ENCODE measurements at places on chromosomes 11 and 22. TPM values are rescaled to one million over a fixed set of nuclear protein-coding genes. Genes with fewer than 3 reads are reported as not detected.
A peak's percentile ranks its signal among the peaks of the same experiment; 100 is the strongest.

DNA sequence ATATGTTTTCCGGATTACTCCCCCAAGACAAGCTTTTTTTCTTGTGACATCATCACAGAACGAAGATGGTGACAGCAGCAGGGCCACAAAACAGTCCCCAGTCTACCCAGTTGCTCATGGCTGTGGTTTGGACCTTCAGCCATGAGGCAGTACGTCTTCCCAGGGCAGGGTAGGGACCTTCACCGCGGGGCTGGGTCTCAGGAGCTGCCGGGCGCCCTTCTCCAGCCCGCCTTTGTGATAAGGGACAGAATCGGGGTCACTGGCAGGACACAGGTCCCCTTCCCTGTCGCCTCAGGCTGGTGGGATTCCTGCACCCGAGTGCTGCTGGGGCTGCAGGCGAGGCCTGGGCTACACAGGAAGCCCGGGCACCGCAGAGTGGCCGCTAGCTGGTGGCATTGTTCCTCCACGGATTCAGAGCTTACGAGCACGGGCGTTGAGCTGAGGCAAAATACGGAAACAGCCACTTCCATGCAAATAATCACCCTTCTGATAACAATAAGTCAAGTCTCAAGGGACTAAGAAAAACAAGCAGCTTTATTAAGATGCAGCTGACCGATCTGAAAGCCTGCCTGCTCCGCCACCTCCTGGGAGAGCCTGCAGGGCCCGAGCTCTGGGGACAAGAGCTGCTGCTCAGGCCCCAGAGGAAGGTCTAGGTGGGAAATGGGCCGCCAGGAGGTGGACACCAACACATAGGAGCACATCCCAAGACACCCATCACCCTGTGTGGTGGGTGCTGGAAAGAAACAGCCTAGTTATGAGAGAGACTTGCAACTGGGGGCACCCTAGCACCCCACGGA, 12.3 kb downstream of the TBX1 start:
- no peak for DNase-seq

- DNase-seq: no peak
Measured at GRCh38 chr11:86773513-86774252, 26.7 kb upstream of the PRSS23 start.

GRCh38 chr11:60985991-60986915, 14.8 kb downstream of the CD6 start:
- DNase-seq: no peak

GRCh38 chr11:4695442-4695841, 2.2 kb downstream of the OR51E2 start:
- peak; percentile 46 for DNase-seq

DNA sequence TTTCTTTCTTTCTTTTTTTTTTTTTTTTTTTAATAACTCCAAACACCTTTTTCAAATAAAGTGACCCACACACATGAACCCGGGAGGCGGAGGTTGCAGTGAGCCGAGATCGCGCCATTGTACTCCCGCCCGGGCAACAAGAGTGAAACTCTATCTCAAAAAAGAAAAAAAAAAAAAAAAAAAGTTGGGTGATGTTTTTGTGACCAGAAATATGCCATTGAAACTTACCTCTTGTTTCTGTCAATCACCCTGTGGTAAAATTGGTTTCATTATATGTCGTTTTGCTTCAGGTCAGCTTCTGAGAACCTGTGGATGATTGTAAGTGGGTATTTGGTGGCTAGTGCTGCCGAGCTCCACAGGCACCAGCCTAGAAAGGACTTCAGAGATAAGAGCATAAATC, 238.8 kb downstream of the TBC1D22A start:
- no peak for DNase-seq

GRCh38 chr11:76888989-76889388, 28.3 kb downstream of the ACER3 start:
- DNase-seq: no peak

GRCh38 chr11:124728134-124728533, 11.6 kb upstream of the NRGN start:
- no peak for DNase-seq

- DNase-seq: peak; percentile 20
Measured at GRCh38 chr11:79708319-79708932, 267.6 kb upstream of the TENM4 start.

DNA sequence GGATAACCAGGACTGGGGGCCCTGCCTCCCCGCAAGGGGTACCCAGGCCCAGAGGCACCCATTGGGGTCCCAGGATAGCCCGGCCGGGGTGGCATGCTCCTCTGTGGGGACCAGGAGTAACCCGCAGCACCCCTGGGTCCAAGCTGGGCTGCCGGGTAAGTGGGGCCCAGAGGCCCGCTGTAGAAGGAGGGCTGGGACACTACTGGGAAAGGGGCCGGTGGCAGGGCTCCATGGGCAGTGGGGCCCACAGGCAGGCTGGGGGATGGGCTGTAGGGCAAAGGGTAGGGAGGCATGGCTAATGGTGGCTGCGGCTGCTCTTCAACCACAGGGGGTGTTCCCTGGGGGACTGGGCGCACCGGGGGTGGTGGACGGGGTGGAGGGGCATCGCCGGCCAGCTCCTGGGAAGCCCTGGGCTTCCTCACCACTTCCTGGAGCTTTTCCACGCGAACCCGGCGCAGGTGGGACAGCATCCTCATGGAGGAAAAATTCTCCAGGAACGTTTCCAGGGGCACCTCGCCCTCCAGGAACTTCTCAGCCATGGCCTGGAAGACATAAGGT, 29.1 kb downstream of the VPS37C start:
- DNase-seq: no peak

GRCh38 chr11:66987158-66987620, 12.1 kb downstream of the C11orf86 start:
- no peak for DNase-seq

DNA sequence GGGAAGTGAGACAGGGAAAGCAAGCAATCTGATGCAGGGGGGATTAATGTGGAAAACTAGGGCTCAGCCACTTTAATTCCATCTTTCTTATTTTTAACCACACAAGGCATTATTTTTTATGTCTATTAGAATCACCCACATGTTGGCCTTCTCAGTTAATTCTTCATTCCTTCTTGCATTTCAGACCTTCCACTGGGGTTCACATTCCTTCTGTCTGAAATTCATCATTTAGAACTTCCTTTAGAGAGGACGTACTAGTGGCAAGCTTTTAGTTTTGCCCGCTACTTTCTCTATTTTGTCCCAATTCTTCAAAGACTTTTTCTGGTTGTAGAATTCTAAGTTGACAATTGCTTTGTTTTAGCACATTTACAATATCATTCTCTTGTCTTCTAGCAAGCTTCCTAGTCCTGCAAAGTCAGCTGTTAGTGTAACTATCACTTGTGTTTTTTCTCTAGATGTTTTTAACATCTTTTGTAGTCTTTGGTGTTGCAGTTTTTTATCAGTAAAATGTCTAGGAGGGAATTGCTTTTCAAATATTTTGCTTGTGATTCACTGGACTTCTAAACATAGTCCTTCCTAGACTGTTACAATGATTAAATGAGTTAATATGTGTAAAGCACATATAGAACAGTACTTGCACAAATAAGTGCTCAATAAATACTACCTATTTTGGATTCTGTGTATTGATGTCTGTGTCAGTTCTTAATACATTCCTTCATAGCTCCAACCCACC, 5.5 kb upstream of the NNMT start:
- no peak for DNase-seq

DNA sequence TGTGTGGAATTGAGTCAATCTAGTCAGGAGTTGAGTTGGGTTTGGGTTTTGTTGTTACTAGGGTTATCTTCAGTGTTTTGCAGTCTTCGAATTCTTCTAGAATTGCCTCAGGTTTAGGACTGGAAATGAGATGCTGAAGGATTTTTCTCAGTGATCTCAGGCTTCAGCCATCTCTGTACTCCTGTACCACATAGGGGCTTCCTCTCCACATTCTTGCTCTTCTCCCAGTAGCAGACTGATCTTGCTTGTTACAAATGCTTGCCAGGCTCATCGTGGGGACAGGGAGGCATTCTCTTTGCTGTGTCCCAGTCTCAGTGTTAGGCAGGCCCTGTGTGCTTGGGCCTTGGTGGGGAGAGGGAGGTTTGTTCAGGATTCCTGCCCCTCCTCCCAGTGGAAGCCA, 96.1 kb downstream of the LRRC32 start:
- no peak for DNase-seq

GRCh38 chr22:37801946-37802309, 5.8 kb upstream of the GCAT start:
- no peak for DNase-seq

- DNase-seq: peak; percentile 21
Measured at GRCh38 chr22:36238373-36239149, 766 bp downstream of the APOL2 start.

DNA sequence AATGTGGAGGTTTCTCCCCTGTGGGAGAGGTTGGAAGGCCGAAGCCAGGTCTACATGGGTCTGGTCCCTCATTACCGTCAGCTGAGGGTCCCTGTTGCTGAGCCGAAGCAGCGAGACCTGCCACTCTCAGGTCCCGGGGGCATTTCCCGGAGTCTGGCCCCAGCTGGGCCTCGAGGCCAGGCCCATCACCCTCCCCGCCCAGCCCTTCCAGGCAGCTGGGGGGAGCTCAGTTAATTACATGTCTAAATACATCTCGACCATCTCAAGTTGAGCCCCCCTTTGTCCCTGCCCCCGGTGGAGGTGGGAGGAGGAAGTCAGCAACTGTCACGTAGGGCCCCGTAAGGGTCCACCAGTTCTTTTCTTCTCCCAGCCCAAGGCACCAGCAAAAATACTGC, 3.6 kb downstream of the CDKN1C start:
- DNase-seq: no peak

- DNase-seq: peak; percentile 98
Measured at GRCh38 chr22:36409911-36410756, 22.4 kb upstream of the MYH9 start.

Gene TIMM8B
- 51.3 TPM for total RNA-seq

Gene SLC22A9
- total RNA-seq: not detected

Gene CRYBA4
- total RNA-seq: 0.41 TPM

Gene INPPL1
- total RNA-seq: 120 TPM

Gene DDX25
- 1.1 TPM for total RNA-seq

Gene TRIM48
- total RNA-seq: not detected

Gene OR8G1
- total RNA-seq: not detected

Gene DDIAS
- 1.4 TPM for total RNA-seq

Measured in kidney (tissue), 22 donors.